ENCODE measurements at places on chromosomes 5 and 9.

- DNase-seq = peak; percentile 72
Observed at GRCh38 chr5:180868960-180869359, 7.9 kb upstream of the ZFP62 start.

DNA sequence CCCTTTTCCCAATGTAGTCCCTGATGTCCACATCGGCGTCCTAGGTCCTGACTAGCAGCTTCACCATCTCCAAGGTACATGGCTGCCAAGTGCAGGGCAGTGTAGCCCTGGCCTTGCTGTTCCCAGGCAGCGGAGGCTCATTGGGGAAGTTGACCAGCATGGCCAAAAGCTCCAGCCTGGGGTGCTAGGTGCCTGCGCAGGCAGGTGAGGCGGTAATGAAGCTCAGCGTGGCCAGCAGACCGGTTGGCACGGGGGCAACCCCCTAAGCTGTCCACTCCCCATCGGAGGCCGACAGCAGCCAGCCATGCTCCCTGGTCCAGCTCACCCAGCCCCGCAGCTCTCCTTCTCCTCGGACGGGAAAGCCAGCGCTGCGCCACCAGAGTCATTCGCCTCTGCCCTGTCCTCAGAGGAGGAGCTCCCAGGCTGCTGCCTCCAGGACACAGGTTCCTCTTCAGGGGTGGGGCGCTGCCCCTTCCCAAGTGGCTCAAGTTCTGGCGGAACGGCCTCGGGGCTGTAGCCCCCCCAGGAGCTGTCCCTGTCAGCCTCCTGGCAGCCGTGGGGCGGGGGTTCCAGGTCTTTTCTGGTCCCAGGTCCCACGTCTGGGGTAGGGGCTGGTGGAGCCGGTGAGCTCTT is 1218.2 kb downstream of the FOXD4L5 start:
- DNase-seq = no peak

GRCh38 chr9:86721843-86722705 is 225.2 kb downstream of the GAS1 start:
- DNase-seq = peak; percentile 70

DNA sequence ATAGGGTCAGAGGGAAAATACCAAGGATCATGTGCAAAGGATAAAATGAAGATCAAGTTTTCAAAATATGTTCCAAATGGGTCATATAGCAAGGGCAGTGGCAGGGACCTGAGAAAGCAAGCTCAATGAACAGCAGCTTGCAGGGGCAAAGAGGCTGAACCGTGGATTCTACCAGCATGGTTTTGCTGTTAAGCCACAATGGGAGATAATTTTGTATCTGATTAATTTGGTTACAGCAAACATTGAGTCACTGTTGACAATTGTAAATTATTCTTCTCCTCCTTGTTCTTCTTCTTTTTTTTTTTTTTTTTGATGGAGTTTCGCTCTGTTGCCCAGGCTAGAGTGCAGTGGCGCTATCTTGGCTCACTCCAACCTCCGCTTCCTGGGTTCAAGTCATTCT is 18.4 kb upstream of the ERAP2 start:
- no peak for DNase-seq

DNA sequence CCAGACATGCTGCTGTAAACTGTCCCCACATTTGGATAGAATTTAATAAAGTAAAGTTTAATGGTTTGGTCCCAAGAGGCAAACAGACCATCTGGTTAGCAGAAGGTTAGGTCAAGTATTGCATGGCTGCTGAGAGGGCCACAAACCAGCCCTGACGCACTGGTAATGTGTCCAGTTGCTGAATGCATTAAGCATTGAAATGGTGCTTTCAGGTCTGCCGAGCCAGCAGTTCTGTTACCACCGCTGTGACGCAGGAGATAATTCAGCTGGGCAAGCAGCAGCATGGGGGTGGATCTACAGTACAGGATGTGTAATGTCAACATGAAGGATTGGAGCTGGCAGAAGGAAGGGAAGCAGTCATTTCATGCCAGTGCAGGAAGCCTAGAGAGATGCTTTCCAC is 16.0 kb downstream of the ZNF462 start:
- no peak for DNase-seq

- no peak for DNase-seq
Observed at GRCh38 chr5:103764403-103764802, 201.8 kb upstream of the NUDT12 start.

- no peak for DNase-seq
Observed at GRCh38 chr5:6086871-6087270, 291.5 kb downstream of the MED10 start.

- DNase-seq = no peak
Observed at GRCh38 chr5:138038826-138039225, 5.9 kb upstream of the FAM13B start.

Data from urothelium cell line (cell line).